SK-N-SH (cell line): ENCODE measurements at places on chromosomes 13 and 19. TPM values are rescaled to one million over a fixed set of nuclear protein-coding genes. Genes with fewer than 3 reads are reported as not detected.
A peak's percentile ranks its signal among the peaks of the same experiment; 100 is the strongest.

The ZNF486 gene
- 2.0 and 3.0 TPM in 2 replicates for polyA plus RNA-seq

DNA sequence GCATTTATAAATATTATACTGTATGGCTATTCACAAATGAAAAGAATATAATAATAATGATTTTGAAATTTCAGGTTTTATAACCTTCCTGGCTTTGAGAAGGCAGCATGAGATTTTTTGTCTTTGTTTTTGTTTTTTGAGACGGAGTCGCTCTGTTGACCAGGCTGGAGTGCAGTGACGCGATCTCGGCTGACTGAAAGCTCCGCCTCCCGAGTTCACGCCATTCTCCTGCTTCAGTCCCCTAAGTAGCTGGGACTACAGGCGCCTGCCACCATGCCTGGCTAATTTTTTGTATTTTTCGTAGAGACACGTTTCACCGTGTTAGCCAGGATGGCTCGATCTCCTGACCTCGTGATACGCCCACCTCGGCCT is 64.1 kb downstream of the ZNF429 start:
- no peak for DNase-seq

DNA sequence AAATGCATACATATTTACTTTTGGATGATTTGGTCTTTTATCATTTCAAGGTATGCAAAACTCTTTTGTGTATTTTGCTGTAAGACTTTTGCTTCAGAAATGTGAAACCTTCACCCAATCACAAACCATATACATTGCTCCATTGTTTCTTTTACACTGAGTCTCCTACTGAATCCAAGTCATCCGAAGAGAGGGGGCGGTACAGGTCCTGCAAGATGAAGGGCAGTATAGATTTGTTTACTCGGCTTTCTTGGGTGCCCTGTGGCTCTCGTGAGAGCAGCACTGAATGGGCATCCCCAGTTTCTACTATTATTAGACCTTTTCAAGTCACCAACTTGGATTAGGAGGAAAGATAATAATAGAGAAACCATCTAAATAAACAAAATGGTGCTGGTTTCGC is 280.6 kb downstream of the DCLK1 start:
- DNase-seq = no peak

DNA sequence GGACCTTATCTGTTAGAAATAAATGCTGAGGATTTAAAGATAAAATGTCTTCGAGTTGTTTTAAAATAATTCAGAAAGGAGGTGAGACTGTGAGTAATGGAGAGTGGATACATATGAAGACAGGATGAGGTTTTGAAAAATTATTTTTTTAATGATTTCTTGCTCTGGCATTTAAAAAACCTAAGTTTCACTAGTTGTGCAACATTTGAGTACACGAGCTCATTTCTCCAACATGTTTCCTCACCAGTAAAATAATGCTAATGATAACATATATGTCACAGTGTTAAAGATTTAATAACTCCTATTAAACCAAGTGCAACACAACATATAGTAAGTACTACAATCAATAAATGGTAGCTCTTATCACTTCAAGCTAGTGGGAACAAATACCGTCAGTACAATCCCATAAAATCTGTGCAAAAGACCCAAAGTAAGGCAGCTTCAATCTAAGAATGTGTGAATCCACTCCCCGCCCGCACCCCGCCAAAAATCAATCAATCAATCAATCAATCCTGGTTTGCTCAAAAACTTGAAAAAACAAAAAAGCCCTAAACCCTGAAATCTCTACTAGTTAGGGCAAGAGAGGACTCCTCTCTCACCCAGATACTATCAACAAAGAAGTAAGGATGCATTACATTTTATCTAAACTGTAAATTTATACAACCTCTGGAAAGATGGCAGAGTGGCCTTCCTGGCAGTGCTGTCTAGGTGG is 1.3 kb downstream of the ALG5 start:
- no peak for DNase-seq

DNA sequence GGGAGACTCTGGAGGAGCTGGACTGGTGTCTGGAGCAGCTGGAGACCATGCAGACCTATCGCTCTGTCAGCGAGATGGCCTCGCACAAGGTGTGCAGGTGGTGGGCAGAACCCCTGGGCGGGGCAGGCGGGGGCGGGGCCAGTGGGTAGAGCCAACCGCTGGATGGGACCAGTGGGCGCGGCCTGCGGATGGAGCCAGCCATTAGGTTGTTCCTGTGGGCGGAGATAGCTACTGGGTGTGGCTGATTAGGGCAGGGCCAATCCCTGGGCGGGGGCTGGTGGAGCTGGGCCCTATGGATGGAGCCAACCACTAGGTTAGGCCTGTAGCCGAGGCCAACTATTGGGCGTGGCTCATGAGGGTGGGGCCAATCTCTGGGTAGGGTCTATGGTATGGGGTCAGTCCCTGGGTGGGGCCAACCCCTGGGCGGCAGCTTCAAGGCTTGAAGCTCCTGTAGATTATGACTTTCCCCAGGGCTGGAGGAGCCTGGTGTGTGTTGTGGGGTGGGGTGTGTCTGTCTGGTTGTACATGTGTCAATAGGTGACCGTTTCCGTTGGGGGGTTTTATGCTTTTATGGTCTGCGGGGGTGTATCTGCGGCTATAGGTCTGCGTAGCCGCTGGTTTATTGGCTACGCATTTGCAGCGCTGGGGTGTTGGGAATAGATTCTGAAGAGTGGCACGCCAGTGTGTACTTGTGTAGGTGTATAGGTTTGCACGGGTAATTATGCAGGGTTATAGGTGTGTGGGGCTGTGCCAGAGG is 30.7 kb downstream of the PDE4A start:
- peak; percentile 58 for DNase-seq

GRCh38 chr13:32838945-32839344 is 177.3 kb upstream of the KL start:
- no peak for DNase-seq

- DNase-seq = peak; percentile 43
These were observed 1.2 kb downstream of the ZSWIM4 start for GRCh38 chr19:13796301-13797057.

The DLL3 gene
- polyA plus RNA-seq = 4.7 and 4.8 TPM in 2 replicates

- no peak for DNase-seq
These were observed 1.8 kb upstream of the LILRB4 start for GRCh38 chr19:54660964-54661363.

The ALOX5AP gene
- 1.2 and 1.3 TPM in 2 replicates for polyA plus RNA-seq

- no peak for DNase-seq
These were observed 53.1 kb downstream of the ARHGAP35 start for GRCh38 chr19:46913852-46914430.
